Body of pancreas (tissue), 4 donors: ENCODE measurements at places on chromosomes 1 and 21. TPM values are rescaled to one million over a fixed set of nuclear protein-coding genes. Genes with fewer than 3 reads are reported as not detected.

The OLIG1 gene
- total RNA-seq = not detected

The VHLL gene
- not detected for total RNA-seq

The OR6N1 gene
- not detected for total RNA-seq

- H3K4me1 ChIP-seq = peaks cover 22% of the 10 kb centered on the region
- H3K27ac ChIP-seq = no peak overlapping the region
- DNase-seq = no peak
- no peak overlapping the region for H3K4me3 ChIP-seq
Measured at GRCh38 chr1:208247696-208248095, 3.5 kb upstream of the PLXNA2 start.

- DNase-seq = peak; percentile 85
- no peak overlapping the region for H3K27ac ChIP-seq
- H3K4me3 ChIP-seq = no peak overlapping the region
- H3K36me3 ChIP-seq = no peaks in the 10 kb centered on the region
Measured at GRCh38 chr21:36419996-36420395, 34.8 kb downstream of the CHAF1B start.

- H3K4me3 ChIP-seq = no peak overlapping the region
- DNase-seq = no peak
- peaks cover 5% of the 10 kb centered on the region for H3K36me3 ChIP-seq
- H3K27me3 ChIP-seq = no peaks in the 10 kb centered on the region
Measured at GRCh38 chr1:29209173-29209572, 21.6 kb downstream of the MECR start.

DNA sequence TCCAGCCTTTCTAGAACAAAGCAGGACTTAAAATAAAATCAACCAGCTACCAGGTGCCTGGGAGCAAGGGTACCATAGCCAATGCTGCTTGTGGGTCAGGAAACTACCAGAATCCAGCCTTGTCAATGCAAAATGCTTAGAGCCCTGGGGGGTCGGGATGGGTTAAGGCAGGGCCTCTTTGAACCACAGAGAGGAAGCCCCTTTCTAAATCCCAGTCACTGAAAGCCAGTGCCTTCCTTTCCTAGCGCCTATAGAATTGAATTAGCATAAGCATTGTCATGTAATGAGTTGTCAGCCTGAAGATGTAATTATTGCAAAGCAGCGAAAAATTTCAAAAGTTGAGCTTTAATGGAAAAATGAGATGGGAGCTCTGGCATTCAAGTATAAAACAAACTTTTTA, 176.6 kb upstream of the DAB1 start:
- no peaks in the 10 kb centered on the region for H3K4me1 ChIP-seq
- no peak overlapping the region for H3K27ac ChIP-seq
- H3K27me3 ChIP-seq = no peaks in the 10 kb centered on the region
- no peak for DNase-seq
- no peaks in the 10 kb centered on the region for H3K36me3 ChIP-seq
